ENCODE measurements at places on chromosomes 4 and X.

GRCh38 chr4:158873795-158874401 lies 105.1 kb downstream of the FNIP2 start:
- no peak for DNase-seq

- no peak for DNase-seq
Observed at GRCh38 chr4:180528003-180528402, 1715.2 kb upstream of the TENM3 start.

GRCh38 chr4:137952116-137952515 lies 290.0 kb downstream of the SLC7A11 start:
- DNase-seq: no peak

- DNase-seq: no peak
Observed at GRCh38 chr4:189365451-189365850, 575.2 kb upstream of the FRG1 start.

- no peak for DNase-seq
Observed at GRCh38 chr4:1243451-1244080, 5.4 kb downstream of the CTBP1 start.

DNA sequence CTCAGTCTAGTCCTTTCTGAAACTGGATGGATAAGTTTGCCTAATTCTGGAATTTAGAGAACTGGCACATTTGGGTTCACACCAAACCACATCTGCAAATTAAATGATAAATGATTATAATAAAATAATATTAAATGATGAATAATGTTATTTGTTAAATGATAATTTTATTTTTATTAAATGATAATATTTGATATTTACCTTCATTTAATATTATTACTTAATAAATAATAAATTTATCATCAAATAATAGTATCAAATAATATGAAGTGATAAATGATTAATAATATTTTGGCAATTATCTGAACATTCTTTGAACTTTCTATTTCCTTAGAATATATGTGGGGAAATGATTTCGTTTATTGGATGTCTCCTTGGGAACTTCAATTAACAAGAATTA lies 1604.2 kb downstream of the STIM2 start:
- DNase-seq: no peak

DNA sequence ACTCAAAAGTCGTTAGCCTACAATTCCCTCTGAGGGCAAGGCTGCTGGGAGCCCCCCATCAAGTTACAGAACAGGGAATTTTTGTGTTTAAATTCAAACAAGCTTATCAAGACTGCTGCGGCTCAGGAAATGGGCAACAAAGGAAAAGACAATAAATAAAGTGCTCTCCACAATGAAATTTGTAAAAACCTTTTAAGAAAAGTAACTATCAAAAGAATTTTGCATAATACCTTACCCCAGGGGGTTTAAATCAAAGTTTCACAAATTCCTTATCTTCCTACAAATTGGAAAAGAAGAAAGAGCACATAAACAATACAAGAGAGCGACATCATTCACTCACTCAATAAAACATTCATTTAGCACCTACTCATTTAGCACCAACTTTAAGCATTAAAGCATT lies 97.9 kb upstream of the CCDC160 start:
- no peak for DNase-seq

GRCh38 chr4:98816386-98816785 lies 112.5 kb downstream of the EIF4E start:
- DNase-seq: no peak

GRCh38 chr4:30717208-30718020 lies 2.8 kb upstream of the PCDH7 start:
- DNase-seq: no peak

GRCh38 chrX:38365954-38366353 lies 13.6 kb downstream of the OTC start:
- no peak for DNase-seq

DNA sequence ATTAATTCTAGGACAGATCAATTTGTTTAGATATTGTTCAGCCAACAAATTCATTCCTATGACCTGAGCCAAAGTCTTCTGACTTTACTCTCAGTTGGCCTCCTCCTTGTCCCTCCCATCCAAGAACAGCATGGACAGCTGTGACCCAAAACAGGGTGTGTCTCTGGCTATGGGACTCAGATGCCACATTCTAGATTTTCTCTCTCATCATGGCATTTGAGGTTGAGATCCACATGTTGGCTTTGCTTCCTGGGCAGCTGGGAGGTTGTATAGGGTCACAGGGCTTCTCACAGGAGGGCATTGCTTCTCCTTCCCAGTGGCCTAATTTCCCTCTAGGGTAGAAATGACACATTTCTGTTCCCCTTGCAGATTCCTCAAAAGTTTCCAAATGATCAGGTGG lies 22.6 kb upstream of the EGF start:
- DNase-seq: no peak

DNA sequence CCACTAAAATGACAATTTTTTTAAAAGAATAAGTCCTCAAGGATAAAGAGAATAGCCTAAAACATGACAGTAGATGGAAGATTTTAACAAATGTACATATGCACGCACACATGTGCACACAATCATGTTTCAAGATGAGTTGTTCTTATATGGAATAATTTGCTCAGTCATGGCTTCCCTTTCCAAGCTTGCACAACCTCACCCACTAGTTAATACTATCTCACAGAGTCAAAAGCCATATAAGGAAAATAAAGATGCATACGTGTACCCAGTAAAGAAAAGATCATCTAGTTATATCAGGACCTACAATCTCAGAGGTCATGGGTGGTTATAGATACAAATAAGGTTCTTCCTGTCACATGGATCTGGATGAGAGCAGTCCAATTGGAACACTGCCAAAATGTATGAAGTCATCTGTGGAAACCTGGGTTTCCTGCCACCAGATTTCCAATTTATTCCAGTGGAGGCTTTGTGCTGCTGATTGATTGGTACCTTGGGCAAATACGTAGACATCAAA lies 56.1 kb downstream of the FAM13A start:
- no peak for DNase-seq

DNA sequence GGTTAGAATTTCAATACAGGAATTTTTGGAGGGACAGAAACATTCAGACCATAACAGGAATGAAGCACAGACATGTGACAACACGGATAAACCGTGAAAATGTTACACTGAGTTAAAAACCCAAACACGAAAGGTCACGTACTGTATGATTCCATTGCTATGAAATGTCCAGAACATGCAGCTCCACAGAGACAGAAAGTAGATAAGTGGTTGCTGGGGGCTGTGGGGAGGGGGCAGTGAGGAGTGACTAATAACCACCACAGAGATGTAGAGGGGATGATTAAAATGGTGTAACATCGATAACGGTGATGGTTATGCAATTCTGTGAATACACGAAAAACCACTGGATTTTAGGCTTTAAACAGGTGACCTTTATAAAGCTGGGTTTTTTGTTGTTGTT lies 8.3 kb downstream of the GPR143 start:
- no peak for DNase-seq

DNA sequence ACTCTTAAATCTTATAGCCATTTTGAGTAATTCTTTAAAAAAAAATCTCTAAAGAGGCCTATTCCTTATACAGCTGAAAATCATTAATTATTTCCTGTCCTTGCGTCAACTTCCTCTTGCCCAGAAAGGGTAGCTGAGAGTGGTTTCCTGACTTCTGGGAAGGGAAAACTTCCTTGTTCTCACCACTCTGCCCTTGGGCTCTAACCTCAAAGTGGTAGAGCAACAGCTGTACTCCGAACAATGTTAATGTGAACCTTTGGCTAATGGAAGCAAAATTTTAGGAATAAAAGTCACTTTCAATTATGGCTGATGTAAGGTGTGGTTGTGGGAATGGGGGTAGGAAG lies 15.3 kb downstream of the KLHL2 start:
- no peak for DNase-seq

GRCh38 chr4:52545099-52546069 lies 113.7 kb downstream of the USP46 start:
- peak; percentile 30 for DNase-seq

- no peak for DNase-seq
Observed at GRCh38 chr4:34066126-34066525, 2178.2 kb downstream of the ARAP2 start.

- DNase-seq: no peak
Observed at GRCh38 chr4:171629182-171629581, 184.0 kb upstream of the GALNTL6 start.

- DNase-seq: no peak
Observed at GRCh38 chrX:129093706-129094105, 429.6 kb downstream of the SMARCA1 start.

DNA sequence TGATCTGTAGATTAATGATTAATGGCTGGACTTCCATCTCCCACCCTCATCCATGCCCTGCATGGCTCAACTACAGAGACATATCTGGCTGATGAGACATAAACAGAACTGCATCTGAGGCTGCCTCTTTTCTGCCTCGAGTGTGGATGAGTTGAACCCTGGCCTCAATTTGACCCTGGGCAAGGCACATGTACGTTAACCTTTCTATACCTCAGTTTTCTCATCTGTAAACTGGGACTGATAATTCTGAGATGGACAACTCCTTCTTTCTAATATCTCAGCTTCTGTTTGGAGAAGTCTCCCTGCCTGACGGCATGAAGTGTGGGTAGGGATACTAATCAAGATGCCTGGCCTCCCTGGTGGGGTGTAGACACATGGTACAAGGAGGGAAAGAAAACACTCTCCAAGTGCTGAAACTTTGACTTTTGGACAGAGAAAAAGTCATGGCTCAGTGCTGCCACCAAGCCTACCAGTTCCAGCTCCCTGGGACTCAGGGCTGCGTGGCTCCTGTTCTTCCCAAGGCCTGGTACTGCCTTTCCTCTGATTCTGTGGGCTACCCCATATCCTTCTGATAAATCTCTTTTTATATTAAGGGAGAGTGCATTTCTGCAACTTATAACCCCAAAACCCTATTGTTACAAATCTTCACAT lies 64.4 kb downstream of the HAUS3 start:
- no peak for DNase-seq

GRCh38 chr4:145132511-145133098 lies 34.5 kb downstream of the ABCE1 start:
- DNase-seq: no peak

DNA sequence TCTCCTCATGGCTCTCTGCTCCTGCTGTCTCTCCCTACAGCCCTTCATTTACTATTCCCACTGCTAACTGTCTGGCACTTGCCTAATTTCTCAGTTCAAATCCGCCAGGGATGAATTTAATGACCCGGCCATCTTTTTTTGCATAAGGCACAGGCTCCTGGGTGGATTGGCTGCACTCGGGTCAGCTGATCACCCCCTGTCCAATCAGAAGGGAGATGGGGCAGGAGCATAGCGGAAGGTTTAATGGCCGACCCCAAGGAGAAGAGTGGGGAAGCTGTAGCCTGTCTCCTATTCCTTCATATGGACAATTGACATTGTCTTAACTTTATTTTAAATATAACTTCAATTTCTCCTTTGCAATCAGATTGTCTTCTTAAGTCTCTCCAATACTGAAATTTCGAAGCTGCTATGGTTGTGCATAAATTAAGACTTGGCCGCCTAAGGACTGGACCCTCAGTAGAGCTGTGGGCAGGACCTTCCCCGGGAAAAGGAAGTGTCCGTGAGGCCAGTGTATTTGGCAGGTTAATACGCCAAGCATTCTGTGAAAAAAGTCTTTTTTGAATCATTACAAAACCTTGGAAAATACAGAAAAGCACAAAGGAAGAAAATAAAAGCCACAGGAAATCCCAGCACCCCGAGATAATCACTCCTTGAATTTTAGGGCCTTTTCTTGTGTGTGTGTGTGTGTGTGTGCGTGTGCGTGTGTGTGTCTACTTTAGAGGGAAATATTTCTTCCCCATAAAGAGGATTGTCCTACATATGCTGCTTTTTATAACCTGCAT lies 55.5 kb downstream of the SMIM20 start:
- DNase-seq: no peak

- peak; percentile 49 for DNase-seq
Observed at GRCh38 chr4:153497091-153497531, 31.0 kb downstream of the TMEM131L start.

DNA sequence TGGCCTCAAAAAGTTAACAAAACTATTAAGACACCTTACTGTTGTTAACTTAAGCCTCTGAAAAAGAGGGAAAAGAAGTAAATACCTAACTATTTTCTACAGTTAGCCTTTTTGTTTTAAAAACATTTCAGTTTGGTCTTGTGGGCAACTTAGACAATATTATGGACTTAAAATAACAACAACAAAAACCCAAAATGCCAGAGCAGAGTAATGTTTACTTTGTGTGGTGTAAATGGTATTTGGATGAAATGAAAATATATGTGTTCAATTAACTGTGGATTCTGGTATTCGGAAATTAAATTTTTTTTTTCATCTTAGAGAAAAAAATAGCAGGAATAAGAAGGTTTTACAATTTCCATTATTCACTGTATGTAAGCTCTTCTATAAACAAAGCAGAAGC lies 79.6 kb upstream of the NPNT start:
- no peak for DNase-seq

DNA sequence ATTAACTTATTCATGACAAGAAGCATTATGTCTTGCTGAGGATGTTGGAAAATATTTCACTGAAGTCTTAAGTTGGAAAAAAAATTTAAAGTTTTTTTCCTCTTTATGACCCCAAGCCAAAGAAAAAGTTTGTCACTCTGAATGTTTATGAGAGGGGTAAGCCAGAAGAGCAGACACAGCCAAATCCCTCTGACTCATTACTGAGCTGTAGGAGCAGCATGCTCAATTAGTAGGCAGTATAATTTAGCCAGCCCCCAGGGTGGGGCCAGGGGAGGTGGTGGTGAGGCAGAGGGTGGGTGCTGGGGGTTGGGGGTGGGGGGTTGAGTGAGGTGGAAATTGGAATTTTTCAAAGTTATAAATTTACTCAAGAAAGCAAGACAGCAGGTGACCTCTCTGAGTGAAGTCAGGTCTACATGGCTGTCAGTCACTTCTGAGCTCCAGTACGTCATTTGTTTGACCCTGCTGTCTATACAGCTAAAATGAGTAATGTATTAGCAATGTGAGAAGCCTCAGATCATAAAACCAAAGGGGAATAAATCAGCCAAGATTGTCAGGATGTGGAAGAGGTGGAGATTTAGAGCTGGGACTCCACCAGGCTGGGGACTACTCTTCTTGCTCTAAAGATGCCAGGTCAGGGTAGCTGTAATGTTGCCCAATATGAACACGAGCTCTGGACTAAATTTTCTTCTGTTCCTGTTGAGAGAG lies 98.8 kb upstream of the NDP start:
- no peak for DNase-seq

- DNase-seq: no peak
Observed at GRCh38 chr4:141711211-141711610, 74.8 kb downstream of the IL15 start.

GRCh38 chr4:184534511-184535391 lies 60.4 kb upstream of the IRF2 start:
- DNase-seq: no peak

GRCh38 chr4:170226288-170226687 lies 136.5 kb upstream of the AADAT start:
- no peak for DNase-seq

- DNase-seq: no peak
Observed at GRCh38 chr4:125951261-125951887, 636.6 kb downstream of the FAT4 start.

DNA sequence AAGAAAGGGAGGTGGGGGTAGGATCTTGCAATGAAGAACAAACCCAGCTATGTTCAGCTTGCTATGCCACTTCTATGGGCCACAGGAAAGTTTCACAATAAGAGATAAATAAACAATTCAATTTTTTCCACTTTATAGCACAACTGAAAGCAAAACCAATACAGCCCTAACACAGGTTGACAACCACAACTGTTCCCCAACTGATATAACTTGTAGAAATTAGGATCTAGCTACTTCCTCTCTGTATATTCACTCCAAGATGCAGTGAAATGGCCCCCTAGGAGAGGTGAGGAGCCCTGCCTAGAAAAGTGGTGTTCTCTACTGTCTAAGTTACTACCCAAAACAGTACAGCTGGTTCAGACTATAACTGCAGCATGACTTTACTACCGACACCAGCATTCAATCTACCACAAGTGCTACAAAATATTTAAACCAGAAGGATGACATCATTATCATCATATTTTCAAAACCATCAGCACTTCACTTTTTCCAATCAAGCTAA lies 77.0 kb downstream of the FBXW7 start:
- no peak for DNase-seq

Data from effector CD4-positive, alpha-beta T cell (primary cell).